Activated naive CD4-positive, alpha-beta T cell treated with anti-CD3 and anti-CD28 coated beads for 36 hours (primary cell): ENCODE measurements at places on chromosomes 5 and 9. TPM values are rescaled to one million over a fixed set of nuclear protein-coding genes. Genes with fewer than 3 reads are reported as not detected.

DNA sequence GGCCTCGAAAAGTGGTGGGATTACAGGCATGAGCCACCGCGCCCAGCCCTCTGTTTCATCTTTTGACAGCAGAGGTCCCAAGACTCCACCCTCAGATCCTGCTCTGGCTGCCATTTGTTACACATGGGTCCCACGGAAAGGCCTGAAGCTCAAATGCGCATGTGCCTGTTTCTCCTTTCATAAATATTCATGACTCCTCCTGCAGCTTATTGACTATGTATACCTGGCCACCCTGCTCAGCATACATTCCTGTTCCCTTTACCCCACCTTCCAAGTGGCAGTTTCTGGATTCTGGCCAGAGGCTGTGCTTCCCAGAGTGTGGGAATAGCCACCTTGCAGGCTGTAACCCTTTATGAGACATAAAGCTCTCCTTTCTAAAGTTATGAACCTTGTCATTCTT is 46.5 kb downstream of the AUH start:
- DNase-seq = no peak

DNA sequence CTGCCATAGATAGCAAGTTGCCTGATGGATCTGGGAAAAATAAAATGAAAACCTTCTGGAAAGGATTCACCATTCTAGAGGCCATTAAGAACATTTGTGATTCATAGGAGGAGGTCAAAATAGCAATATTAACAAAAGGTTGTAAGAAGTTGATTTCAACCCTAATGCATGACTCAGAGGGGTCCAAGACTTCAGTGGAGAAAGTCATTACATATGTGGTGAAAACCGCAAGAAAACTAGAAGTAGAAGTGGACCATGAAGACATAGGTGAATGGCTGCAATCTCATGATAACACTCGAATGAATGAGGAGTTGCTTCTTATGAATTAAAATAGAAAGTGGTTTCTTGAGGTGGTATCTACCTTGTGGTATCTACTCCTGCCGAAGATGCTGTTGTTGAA is 86.6 kb downstream of the GABRA1 start:
- DNase-seq = no peak

PCDHGB6 gene
- not detected for total RNA-seq

GRCh38 chr5:73522989-73523388 is 24.7 kb downstream of the BTF3 start:
- DNase-seq = no peak

DUSP1 gene
- total RNA-seq = 7.3 TPM

AGXT2 gene
- not detected for total RNA-seq

CERT1 gene
- total RNA-seq = 18.5 TPM

- DNase-seq = peak; percentile 78
These were observed 65.2 kb upstream of the SPIN1 start for GRCh38 chr9:88322906-88323566.

DNA sequence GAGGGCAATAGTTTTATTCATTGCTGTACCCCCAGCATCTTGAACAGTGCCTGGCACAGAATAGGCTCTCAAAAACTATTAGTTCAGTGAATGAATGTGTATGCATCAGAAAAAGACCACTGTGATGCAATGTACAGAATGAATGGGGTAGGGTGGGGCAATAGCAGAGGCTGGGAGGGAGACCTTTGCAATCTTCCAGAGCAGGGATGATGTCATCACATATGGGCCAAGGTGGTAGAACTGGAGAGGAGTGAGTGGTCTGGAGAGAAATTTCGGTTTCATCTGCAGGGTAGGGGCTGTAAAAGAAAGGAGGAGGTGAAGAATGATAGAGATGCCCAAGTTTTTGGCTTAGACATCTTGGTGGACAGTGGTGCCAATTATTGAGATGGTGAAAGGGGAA is 23.4 kb upstream of the ARAP3 start:
- DNase-seq = no peak

GRCh38 chr9:38047301-38048251 is 21.5 kb downstream of the SHB start:
- DNase-seq = peak; percentile 19

BTNL3 gene
- total RNA-seq = not detected

DNA sequence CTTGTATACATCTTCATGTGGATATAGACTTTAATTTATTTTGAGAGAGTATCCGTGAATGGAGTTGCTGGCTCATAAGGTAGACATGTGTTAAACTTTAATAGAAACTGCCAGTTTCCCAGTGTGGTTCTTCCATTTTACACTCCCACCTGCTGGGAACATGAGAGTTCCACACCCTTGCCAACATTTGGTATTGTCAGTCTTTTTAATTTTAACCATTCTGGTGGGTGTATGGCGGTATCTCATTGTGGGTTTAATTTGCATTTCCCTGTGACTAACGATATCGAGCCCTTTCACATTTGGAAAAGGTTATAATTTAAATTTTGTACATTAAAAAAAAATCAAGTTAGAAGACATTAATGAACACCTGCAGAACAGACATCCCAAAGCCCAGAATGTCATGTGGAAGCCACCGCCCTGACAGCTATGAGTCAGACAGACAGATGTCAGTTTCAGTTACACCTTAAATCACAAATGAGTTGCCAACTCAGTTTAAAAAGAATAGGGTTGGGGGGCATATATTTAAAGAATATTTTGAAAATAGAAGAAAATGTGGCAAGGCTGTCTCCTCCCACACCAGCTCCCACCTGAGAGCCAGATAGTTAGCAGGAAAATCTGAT is 36.9 kb downstream of the ANKRD33B start:
- peak; percentile 64 for DNase-seq

DNA sequence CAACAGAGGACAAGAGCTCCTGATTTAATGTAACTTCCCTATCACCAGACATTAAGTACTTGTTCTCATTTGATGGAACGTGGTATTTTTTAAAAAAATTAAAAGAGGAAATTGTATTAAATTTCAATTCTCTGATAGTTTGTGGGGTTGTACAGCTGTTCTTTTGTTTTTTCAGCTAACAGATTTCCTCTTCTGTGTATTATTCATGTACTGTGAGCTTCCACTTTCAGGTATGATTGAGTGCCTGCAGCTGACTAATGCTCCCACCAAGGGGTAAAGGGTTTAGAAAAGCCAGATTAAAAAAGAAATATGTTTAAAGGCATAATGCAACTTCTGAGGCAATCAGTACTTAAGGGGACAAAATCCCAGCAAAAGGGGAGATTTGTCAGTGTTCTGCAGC is 117.7 kb upstream of the ACTBL2 start:
- no peak for DNase-seq

TNFSF15 gene
- total RNA-seq = 0.62 TPM

GRIA1 gene
- total RNA-seq = not detected

DNA sequence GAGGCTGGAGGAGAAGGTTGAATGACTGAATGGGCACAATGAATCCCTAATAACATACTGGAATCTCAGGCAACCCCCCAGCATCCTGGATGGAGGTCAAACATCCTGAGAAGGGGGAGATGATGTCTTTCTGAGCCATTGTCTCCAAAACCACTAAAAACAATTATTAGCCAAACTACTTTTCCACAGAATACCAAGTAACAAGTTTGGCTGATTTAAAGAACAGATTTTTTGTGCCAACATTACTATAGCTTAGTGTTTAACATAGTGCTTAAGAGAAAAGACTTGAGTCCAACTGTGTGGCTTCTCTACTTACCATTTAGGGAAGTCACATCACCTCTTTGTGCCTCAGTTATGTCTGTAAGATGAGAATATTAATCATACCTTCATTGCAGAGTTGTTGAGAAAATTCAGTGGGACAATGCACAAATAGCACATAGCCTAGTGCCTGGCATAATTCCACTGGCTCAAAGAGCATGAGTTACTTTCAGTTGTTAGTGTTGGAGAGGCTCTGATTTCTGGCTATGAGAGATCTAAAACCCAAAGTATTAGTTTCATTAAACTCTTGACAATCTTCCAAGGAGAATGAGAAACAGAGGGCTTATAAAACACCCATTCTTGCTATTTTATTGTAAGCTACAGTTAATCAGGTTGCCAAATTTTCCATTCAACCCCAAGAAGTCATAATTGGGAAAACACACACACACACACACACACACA is 111.3 kb upstream of the NR3C1 start:
- no peak for DNase-seq

NR5A1 gene
- not detected for total RNA-seq

GRCh38 chr5:147483961-147484707 is 25.7 kb downstream of the DPYSL3 start:
- no peak for DNase-seq

DNA sequence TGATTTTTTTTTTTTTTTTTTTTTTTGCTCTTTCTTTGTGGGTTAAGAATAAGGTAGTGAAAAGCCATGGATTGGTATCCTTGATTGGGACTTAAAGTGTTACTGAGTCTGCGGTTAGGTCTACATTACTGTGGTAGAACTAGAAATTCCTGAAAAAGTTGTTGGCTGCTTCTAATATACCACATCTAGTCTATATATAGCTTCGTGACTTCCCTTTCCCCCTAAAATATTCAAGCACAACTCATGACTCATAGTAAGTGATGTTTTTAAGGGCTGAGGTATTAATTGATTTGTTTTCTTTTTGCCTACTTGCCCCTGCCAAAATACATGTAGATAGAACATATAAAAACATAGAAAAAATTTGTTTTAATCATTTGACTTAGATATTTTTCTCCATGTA is 247.6 kb downstream of the TMEM232 start:
- DNase-seq = no peak

GRCh38 chr5:59609501-59610265 is 283.8 kb downstream of the PDE4D start:
- peak; percentile 45 for DNase-seq

PPP3R2 gene
- total RNA-seq = not detected

- no peak for DNase-seq
These were observed 545 bp upstream of the CTSV start for GRCh38 chr9:97039514-97039860.

- no peak for DNase-seq
These were observed 1.7 kb downstream of the PALM2AKAP2 start for GRCh38 chr9:109781541-109782197.

DNA sequence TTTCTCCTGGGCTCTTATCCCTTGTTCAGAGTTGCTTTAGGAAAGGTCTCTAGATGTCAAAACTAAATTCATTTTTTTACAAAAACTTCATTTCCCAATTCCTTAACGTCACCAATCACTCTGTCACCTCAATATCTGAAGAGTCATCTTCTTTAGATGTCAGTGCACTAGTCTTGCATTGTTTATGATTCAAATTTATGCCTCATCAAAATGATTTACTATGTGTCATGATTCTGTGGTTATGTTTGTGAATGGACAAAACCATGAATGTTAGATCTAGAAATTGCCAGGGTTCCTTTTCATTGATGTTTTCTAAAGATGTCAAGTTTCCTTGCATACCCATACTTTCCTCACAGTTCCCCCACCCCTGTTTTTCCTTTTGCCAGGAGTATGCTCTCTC is 21.5 kb downstream of the CWC27 start:
- no peak for DNase-seq

- no peak for DNase-seq
These were observed 143.7 kb downstream of the FSTL4 start for GRCh38 chr5:133468596-133468995.

DNA sequence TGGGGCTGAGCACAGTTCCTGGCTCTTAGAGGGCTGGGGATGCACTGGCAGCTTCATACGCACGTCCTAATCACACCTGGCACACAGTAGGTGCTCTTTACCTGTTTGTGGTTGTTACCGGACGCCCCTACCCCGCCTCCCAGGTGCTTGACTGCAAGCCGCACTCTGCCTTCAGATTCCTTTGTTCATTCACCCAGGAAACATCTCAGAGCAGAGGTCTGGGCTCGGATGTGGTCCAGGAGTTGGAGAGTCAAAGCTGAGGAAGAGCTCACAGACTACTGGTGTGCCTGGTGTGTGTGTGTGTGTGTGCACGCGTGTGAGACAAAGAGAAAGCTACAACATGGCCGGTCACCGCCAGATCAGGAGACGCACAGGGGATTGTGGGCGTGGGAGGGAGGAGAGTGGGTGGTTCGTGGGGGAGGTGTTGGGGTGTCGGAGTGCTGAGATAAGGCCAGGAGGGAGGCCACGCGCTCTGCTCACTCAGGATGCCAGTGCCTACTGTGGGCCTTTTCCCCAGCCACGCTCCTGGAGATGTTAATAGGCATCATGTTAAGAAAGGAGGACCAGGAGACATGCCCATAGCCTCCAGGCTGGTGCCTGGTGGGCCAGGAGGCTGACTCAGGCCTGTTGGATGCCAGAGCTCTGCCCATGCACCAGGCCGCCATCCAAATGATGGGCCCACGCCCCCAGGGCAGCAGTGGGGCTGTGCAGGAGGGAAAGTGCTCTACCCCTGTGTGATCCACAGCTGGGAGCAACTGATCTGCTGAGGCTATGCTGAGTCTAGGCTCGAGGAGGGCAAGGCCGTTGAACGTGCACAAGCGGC is 39.9 kb downstream of the CRB2 start:
- DNase-seq = no peak

OTP gene
- total RNA-seq = not detected

SLCO6A1 gene
- not detected for total RNA-seq

SLC6A19 gene
- not detected for total RNA-seq

DNA sequence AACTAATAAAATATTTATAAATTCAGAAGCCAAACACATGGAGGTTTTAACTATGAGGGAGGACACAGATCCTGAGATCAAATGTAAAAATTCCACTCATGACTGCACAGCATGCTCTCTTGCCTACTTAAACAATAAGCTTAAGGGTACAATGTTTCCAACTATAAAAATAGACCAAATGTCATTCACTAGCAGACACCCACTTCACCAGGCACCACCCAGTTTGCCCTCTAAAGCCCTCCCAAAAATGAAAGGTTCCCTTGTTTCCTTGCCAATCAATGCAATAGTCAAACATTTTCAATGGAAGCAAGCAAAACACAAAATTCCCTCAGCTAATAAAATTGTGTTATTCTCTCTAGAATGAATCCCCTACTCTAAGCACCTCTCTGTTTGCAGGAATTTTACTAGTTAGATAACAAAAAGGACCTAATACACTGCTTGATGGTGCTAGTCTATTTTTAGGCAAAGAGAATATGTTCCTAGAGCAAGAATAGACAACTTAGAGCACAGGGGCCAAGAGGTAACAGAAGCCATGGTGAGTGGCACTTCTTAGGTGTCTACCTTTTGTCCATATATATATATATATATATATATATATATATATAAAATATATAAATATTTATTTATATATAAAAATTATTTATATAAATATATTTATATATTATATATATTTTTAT is 135.3 kb downstream of the HOMER1 start:
- DNase-seq = no peak

- no peak for DNase-seq
These were observed 2.3 kb downstream of the EFNA5 start for GRCh38 chr5:107668154-107669095.

GRCh38 chr5:143573568-143574170 is 170.2 kb upstream of the NR3C1 start:
- DNase-seq = no peak

DNA sequence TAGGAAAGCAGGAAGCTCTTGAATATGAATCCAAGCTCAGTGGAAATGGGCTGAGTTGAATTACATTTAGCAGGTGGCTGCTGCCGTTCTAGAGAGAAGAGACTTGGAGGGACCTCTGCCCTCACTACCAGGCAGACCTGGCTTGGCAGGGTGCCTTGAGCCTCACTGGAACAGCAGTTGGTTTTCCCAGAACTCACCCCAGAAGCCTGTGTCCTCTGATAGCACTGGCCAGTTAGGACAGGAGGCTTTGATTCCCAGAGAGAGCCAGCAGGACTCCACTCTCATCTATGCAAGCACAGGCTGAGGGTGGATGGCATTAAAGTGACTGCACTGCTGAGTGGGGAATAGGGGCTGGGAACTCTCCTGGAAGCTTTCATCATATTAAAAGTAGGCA is 54.8 kb downstream of the PWWP2A start:
- no peak for DNase-seq

NOXA1 gene
- total RNA-seq = 1.0 TPM
